EH (cell line): ENCODE measurements at places on chromosomes 2 and 18.

DNA sequence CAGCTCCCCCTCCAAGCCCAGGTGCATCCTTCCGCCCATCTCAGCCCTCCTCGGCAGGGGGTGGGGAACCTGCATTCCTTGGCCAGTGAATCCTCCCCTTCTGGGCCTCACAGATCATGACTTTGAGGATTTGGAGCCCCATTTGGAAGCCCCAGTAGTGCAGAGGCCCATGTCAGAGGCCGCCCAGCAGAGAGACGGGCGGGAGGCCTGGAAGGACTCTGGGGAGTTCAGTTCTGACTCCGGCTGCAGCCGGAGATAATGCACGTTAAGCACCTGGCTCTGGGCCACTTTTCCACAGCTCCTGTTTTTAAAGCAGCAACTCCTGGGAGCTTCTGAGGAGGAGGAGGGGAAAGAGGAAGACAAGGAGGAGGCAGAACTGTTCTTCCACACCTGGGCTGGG, 14.9 kb downstream of the ATOH8 start:
- no peak for DNase-seq

DNA sequence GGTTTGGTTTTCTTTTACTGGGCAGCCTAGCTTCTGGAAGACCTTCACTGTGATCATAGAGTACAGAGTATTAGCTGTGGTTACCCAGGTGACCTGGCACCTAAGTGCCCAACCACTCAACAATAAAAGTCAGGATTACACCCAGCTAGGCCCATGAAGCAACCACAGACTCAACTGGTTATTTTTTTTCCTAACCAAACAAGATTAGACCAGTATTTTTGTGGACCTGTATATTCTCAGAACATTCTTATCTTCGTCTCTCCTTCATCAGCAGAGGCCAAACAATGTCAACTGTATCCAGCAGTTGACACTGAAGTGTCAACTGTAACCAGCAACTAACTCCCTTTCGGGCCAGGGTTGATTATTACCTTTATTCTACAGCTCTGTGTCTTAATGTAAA, 289.2 kb upstream of the SLC39A10 start:
- no peak for DNase-seq

- DNase-seq = peak; percentile 28
Observed at GRCh38 chr2:191432121-191432520, 186.9 kb downstream of the MYO1B start.

- no peak for DNase-seq
Observed at GRCh38 chr2:191188550-191189093, 37.8 kb upstream of the STAT4 start.

- no peak for DNase-seq
Observed at GRCh38 chr2:217639481-217639880, 363.3 kb downstream of the TNS1 start.

DNA sequence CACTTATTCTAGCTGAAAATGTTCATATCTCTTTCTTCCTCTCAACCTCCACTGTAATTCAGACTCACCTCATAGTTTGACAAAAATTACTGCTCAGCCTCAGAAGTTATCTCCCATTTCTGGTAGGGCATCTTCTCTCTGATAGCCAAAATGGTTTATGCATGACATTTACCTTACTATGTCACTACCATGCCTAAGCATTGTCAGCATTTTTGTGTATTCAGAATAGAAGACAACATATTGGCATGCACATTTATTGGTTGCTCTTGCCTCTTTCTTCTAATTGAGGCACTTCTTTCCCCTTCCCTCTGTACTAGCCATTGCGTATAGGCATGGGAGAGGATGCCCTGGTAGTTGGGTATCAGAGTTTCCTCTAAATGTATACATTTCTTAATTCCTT, 406.1 kb upstream of the DCC start:
- no peak for DNase-seq

DNA sequence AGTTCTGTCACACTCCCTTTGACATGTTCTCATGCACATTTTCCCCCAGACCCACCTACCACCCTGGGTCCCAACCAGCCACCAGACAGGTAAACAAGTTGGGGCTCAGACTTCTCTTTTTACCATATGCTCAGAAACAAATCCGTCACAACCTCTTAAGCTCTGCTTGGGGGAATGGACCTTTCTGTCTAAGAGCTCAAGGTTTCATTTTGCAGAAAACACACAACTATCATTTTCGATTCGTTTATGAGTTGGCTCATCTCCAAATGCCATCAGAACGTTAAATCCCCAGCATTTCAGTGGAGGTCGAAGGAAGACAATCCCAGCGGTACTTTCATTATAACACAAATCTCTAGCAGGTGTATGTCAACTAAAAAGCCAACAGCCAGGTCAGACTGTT, 30.6 kb upstream of the NCK2 start:
- no peak for DNase-seq

GRCh38 chr2:70627211-70627898, 73.7 kb upstream of the TGFA start:
- DNase-seq = no peak

DNA sequence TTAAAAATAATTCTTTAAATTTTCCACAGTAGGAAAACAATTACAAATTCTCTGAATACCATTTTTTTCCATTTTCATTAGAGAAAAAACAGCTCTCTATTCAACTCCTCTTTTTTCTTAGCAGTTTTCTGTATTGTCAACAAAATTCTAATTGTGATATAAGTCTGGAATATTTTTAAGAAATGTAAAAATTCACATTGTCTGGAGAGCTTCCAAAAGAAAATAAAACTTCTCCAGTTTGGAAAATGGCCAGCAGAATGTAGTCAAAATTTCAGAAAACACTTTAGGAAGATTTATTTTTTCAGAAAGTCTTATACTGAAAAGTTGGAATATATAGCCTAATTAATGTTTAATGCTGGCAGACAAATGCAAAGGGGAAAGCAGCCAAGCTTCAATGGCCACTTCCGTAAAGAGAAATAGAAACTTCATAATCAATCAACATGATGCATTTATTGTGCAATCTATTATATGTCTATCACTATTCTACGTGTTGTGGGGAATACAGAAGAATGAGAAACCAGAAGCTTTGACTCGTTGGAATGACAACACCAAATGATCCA, 733.2 kb upstream of the PKDCC start:
- DNase-seq = no peak

GRCh38 chr2:37767959-37768925, 96.8 kb upstream of the CDC42EP3 start:
- peak; percentile 99 for DNase-seq

- no peak for DNase-seq
Observed at GRCh38 chr18:75654851-75655751, 227.6 kb upstream of the SMIM21 start.

- peak; percentile 82 for DNase-seq
Observed at GRCh38 chr18:61893971-61894750, 1.4 kb upstream of the RNF152 start.

DNA sequence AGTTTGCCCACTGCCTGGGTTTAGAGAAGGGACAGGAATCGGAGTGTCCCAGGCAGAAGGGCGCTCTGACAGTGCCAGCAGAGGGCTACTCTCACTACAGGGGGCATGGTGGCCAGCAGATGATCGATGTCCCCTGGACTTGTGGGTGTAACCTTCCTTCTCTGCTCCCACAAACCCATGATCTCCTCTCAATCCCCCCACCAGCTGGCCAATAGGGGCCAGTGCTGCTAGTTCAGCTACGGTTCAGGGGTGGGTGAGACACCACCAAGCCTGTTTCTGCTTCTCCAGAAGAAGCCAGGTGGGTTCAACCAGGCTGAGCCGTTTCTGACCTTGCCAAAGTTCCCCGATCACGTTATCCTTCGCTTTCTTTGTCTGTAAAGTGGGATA, 1.3 kb downstream of the NPPC start:
- DNase-seq = no peak

- peak; percentile 67 for DNase-seq
Observed at GRCh38 chr2:159891917-159892730, 94.1 kb upstream of the CD302 start.
